SHP77 (cell line): ENCODE measurements at places on chromosomes 2 and 18.

GRCh38 chr18:47397671-47398319 lies 146.3 kb upstream of the SKOR2 start:
- no peak for DNase-seq

DNA sequence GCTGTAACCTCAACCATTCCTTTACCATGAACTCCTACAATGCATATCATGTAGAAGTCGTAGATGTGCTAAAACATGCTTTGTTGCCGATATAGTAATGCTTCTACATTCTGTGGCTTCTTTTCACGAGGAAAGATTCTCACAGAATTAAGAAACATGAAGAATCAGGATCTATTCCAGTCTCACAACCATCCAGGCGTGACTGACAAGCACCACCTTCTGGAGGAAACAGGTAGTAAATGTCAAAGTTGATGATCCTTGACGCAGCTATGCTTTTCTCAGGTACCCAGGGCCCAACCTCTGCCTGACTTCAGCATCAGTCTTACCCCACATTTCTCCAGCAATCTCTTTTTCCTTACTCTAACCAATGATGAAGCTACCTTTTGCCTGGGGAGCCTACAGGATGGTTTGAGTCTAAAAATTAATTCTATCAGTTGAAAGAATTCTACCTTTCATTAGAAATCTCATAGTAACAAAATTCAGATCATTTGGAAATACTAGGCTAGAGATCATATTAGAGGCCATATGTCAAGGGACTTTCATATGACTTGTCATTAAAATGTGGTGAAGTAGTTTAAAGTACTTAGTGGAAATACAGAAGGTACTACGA lies 123.3 kb upstream of the RND3 start:
- DNase-seq = no peak

- DNase-seq = no peak
Observed at GRCh38 chr2:167626301-167626700, 621.1 kb downstream of the STK39 start.

DNA sequence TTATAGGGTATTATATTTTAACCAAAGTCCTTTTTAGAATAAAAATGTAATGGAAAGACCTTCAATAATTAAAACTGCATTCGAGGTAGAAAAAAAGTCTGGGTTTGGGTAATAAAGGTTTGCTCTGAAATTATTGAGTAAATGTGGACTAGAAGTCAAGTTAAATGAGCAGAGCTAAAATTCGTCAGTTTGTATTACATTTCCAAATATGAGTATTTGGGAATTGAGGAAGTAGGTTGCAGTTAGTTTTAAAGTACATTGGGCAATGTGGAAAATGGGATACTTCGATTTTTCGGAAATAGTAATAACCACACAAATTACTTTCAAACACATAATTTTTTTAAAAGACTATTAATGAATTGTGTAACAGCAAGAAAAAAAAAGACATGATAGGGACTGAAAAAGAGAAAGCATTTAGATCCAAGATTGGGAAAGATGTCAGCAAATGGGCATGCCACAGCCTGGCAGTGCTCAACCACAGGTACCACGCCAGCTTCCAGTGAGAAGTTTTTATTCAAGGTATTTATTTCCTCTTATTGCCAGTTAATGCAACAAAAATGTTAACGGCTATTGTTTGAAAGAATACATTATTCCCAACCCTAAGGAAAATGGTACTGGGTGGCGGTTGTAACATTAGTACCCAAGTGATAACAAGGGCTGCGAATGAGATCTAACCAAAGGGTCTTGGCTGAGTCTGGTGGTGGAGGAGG lies 50.0 kb downstream of the TTC39C start:
- DNase-seq = no peak

DNA sequence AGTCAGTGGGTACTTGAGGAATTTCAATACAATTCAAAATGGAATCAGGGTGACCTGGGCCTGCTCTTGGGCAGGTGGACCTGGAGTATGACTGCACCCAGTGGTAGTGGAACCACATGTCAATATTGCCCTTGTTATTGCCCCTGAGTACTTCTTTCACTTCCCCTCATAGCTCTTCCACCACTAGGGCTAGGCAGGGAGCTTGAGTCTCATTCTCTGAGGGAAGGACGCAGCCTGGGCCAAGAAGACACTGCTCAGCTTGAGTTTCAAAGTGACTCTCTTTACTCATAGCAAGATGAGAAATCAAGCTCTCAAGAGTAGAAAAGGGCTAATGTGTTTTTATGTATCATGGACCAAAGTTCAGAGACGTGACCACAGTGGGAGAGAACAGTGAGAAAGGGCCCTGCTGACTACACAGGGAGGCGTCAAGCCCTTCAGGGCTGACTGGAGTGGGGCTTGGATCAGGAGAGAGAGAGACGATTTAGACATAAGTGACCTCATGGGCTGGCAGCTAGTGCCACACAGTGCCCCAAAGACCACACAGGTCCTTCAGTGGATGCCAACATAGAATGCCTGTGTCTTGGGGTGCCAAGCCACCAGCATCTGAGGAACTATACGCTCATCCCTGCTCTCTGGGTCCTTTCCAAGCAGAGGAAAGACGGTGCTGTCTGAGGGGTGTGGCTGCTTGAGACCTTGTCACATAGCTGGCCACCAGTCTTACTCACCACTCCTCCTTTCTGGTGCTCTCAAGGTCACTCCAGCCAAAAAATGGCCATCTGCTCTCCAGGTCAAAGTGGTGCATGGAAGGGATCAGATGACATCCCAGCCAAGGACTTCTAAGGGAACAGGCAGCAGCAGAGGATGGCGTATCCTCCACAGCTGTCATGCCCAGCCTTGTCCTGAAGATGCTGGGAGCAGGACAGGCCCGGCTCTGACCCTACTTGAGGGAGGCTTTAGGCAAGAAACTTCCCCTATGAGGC lies 13.0 kb downstream of the PTMA start:
- DNase-seq = no peak

- no peak for DNase-seq
Observed at GRCh38 chr2:106065983-106066820, 127.9 kb downstream of the UXS1 start.

- no peak for DNase-seq
Observed at GRCh38 chr2:113873867-113874266, 16.0 kb upstream of the ACTR3 start.

GRCh38 chr2:231716666-231717280 lies 8.4 kb downstream of the PTMA start:
- no peak for DNase-seq

DNA sequence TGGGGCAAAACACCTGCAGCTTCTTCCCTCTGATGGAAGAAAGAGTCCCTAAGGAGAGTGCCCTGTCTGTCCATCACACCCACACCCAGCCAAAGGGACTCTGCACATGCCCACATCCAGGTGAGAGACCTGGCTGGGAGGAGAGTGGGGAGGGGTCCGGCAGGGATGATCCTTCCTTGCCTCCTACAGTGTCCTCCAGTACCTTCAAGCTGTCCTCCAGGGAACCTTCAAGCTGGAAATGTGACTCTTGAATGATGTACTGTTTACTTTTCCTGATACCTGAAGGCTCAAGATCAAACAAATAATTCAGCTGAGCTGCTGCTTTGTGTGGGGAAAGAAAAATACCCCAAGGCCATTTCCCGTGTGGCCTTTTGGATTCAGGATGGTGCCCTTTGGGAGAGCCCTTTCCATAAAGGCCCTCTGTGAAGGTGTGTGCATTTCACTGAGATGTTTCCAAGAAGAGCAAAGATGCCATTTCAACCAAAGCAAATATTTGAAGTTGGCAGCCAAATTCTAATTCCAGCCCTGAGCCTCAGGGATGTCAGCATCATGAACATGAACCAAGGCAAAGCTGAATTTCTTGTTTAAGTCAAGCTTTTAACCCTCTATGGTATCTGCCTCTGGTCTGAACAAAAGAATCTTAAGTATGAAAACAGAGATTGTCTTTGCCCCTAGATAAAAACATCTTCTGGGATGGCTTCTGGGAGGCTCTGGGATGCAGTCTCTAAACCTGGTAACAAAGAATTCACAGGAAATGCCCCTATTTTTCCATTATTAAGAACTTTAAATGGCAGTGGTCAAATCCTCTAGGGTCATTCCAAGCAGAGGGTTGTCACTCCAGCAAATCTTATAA lies 11.1 kb downstream of the EVA1A start:
- DNase-seq = no peak

GRCh38 chr2:150595803-150596470 lies 108.5 kb upstream of the RND3 start:
- DNase-seq = no peak

DNA sequence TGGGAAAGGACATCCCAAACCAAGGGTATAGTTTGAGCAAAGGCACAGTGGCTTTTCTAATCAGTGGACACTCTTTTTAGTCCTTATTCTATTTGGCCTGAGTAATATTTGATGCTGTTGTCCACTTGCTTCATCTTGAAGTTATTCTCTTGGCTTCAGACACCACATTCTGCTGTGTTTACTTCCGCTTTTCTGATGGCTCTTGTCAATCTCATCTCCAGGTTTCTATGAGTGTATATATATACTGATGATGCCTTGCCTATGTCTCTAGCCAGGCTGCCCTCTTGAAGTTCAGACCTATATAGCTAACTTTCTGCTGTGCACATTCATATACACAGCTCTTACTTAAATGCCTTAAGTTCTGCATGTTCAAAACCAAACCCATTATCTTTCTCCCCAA lies 83.1 kb downstream of the EFEMP1 start:
- no peak for DNase-seq

DNA sequence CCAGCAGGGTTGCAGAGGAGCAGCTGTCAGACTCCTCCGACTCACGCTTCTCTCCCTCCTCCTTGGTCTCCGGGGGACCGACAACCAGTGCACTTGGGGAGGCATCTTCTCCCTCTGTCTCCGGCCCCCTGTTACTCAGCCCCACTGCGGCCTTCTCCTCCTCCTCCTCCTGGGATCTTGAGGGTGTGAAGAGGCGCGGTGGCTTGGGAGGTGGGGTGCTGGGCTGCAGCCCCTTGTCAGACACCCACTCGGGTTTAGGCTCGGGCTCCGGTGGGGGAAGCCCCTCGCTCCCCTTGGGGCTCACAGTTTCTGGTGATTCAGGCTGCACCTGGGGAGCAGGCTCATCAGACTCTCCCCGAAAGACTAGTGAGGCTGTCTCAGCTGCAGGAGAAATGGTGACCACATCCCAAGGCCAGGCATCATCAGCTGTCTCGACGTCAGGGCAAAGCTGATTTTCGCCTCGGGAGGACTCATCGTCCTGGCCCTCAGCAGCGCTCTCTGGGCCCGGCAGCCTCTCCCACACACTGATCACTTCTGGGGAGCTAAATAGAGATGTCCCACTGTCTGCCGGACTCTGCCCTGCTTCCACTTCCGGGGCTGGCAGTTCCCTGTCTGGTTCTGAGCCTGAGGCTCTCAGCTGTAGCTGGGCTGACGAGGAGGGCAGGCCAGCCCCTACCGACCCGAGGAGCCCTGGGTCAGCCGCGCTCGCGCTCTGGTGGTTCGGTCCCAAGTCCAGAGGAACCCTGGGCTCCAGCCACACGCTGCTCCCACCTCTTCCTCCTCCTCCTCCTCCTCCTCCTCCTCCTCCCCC lies 9.0 kb upstream of the SFXN5 start:
- no peak for DNase-seq

GRCh38 chr2:25991965-25992364 lies 9.7 kb upstream of the KIF3C start:
- DNase-seq = no peak

DNA sequence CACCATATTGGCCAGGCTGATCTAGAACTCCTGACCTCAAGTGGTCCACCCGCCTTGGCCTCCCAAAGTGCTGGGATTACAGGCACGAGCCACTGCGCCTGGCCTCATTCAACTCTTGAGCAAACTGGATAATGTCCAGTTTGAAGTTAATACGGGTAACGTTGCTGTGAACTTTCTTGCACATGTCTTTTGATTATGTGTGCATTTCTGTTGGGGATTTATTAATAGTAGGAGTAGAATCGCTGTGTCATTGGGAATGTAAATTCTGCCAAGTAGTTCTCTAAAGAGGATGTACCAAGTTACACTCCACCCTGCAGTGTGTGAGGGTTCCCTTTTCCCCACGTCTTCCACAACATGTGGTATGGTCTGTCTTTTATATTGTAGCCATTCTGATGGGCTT lies 6.2 kb downstream of the IMPA2 start:
- DNase-seq = no peak

- no peak for DNase-seq
Observed at GRCh38 chr2:189624648-189625355, 36.5 kb upstream of the ASNSD1 start.

GRCh38 chr2:102367331-102367971 lies 11.9 kb downstream of the IL18R1 start:
- DNase-seq = no peak

DNA sequence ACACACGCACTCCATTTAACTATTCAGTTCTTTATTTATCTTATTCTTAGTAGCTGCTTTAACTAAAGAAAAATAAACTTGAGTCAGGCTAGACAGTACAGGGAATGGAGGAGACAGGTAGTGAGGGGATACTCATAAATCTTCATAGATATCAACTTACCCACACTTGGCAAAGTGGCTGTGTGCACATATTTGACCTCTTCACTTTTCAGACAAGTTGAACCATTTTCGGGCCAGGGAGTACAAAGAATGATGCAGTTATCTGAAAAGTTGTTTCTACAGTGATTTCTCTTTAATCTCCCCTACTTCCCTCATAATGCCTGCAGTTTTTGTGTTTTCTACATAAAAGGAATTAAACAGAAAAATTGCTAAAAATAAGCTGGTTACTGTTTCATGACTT lies 307.5 kb downstream of the GULP1 start:
- DNase-seq = no peak

DNA sequence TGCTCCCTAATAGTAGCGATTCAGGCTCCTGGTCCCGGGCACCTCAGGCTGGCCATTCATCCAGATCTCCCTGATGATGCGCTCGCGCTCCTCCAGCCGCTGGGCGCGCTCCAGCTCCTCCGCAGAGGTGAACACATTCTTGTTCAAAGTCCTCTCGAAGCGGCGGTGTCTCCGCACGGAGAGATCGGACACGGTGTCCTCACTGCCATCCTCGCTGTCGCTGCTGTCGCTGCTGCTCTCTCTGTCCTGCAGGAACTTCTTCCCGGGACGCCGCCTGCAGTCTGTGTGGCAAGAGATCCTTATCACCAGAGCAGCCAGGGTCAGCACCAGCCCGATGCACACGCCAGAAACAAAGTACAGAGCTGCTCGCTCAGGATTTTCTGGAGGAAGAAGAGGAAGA lies 67.5 kb downstream of the EVA1A start:
- DNase-seq = no peak

- no peak for DNase-seq
Observed at GRCh38 chr2:136929531-136929930, 164.2 kb downstream of the THSD7B start.

DNA sequence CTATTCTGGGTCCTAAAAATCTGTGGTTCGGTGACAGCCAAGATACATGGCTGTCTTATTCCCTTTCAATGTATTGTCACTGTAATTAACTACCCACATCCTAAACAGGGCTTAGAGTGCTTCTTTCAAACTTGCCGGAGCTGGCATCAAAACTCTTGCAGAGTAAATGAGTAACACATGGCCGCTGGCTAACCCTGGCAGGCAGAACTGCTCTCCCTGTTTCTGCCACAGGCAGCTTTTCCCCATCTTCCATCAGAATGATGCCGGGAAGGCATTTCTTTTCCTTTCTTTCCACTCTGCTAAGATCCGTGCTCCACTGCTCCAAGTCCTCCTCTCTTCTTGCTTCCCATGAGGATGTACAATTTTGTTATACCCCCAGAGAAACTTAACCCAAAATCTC lies 54.8 kb upstream of the PTPRM start:
- DNase-seq = no peak

GRCh38 chr2:4291430-4291829 lies 588.1 kb downstream of the DCDC2C start:
- no peak for DNase-seq

- peak; percentile 53 for DNase-seq
Observed at GRCh38 chr2:226030788-226031646, 631.5 kb downstream of the NYAP2 start.

- DNase-seq = no peak
Observed at GRCh38 chr2:151111599-151112278, 149.9 kb downstream of the RBM43 start.
